ENCODE measurements at places on chromosomes 5 and 9.

GRCh38 chr5:121257621-121258020 lies 594.1 kb upstream of the FTMT start:
- no peak for DNase-seq

- no peak for DNase-seq
These were observed 141.1 kb downstream of the ENC1 start for GRCh38 chr5:74499256-74500050.

- DNase-seq, result no peak
These were observed 1.8 kb downstream of the SLC12A2 start for GRCh38 chr5:128085413-128085812.

- no peak for DNase-seq
These were observed 157.8 kb upstream of the PTGER4 start for GRCh38 chr5:40521925-40522324.

DNA sequence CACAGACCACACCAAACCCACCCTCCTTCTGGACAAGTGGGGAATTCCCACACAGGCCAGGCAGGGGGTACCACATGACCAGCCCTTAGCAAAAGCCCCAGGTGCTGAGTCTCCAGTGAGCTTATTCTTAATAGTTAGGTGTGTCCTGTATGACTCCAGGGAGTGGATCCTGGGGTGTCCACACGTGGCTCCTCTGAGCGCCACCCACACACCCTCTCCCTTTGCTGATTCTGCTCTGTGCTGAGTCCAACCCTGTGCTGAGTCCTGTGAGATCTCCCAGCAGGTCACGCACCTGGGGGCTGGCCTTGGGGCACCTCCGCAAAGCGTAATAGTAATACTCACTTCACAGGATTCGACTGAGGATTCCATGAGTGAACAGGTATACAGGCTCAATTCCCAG lies 12.7 kb downstream of the LRRC14B start:
- DNase-seq, result no peak

GRCh38 chr5:139652788-139653241 lies 4.7 kb downstream of the CXXC5 start:
- DNase-seq, result no peak

DNA sequence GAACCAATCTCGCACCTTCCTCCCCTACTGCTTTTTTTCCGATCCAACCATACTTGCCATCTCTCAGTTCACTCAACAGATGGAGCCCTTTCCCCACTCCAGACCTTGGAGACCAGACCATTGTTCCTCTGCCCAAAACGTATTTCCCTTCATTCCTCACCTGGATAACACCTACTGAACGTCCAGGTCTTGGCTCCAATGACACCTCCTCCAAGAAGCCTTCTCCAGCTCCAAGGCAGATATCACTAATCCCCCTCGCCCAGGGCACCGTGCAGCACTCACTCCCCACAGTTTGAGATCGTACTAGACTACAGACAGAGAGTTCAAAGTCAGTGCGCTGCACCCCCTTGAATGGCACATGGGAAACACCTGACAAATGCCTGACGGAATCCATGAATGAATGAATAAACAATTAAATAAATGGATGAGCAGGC lies 47.1 kb upstream of the AKNA start:
- peak; percentile 18 for DNase-seq

DNA sequence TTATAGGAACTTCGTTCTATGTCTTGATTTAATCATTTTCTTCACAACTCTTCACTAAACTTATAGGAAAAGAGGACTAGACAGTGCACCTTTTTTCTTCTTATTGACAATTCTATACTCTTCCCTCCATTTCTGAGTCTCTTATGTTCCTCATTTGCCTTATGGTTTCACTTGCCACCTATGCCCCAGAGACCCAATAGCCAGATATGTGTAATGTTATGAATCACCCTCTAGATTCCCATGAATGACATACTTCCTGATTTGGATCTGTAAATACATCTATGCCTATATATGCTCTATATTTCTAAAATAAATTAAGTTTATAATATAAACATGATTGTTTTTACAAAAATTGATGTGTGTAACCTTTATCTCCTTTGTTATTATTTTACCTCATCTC lies 514.1 kb upstream of the MEF2C start:
- DNase-seq, result no peak

DNA sequence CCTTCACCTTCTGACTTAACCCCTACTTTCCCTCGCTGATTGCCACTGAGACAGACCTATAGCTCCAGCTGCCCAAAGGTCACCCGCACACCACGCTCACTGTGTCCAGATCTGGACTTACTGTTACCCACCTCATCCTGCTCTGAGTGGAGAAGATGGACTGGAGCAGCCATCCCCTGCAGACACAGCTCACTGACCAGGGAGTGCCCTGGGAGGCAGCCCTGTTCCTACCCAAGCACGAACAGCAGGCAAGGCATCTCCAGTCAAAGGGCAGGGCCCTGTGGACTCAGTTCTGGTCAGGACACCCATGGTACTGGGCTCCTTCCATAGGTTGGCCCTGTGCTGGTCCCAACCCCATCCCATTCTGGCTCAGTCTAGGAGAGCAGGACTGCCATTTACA lies 9.5 kb upstream of the BARX1 start:
- DNase-seq, result peak; percentile 16

- DNase-seq, result no peak
These were observed 101.3 kb downstream of the PHF2 start for GRCh38 chr9:93677641-93678136.

GRCh38 chr9:127955294-127956015 lies 17.8 kb upstream of the DPM2 start:
- peak; percentile 78 for DNase-seq

- DNase-seq, result no peak
These were observed 3.8 kb downstream of the WDR36 start for GRCh38 chr5:111095982-111096381.

DNA sequence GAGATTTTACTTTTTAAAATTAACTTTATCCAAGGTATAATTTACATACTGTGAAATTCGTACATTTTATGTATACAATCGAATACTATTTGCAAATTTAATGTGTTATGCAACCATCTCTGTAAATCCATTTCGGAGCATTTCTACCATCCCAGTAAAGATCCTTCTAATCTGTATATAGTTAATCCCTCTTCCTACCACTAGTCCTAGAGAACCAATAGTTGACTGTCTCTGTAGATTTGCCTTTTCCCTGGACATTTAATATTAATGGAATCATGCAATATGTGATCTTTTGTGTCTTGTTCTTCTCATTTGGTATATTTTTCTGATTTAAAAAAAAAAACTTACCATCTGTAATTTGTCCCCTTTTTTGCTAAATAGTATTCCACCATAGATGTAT lies 74.8 kb downstream of the RAB24 start:
- DNase-seq, result no peak

DNA sequence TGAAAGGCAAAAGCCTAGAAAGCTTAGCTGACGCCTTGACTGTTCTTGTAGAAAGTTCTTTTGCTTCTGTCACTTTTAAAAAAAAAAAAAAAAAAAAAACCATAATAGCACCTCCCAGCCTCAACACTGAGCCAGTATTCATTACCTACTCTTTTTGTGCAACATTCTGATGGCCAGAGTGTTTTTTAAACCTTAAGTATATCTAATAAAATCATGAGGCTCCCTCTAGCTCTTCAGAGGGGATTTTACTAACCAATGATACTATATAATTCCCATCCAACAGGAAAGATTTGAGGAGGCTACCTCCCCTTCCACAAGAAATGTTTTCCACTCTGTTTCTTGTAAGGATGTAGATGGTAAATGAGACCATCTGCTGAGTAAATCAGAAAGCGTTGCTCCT lies 3.9 kb downstream of the BNC2 start:
- DNase-seq, result no peak

DNA sequence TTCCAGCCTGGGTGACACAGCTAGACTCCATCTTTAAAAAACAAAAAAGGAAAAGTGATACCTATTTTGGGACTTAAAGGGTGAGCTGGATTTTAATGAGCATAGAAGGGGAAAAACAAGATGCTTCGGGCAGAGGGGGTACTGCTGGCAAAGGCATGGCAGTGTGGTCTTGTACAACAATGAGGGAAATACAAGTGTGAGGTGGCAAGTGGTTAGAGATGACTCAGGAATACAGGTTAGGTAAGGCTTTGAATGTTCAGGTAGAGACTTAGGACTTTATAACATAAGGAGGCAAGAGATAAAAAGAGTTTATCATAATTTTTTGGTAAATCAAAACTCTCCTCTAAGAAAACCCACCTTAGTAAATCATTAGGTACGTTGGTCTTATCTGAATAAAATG lies 132.9 kb downstream of the FBN2 start:
- no peak for DNase-seq
